Left renal pelvis (tissue), 4 donors: ENCODE measurements at places on chromosomes 7 and 10. TPM values are rescaled to one million over a fixed set of nuclear protein-coding genes. Genes with fewer than 3 reads are reported as not detected.

Gene PRLHR
- 0.03 TPM for polyA plus RNA-seq

DNA sequence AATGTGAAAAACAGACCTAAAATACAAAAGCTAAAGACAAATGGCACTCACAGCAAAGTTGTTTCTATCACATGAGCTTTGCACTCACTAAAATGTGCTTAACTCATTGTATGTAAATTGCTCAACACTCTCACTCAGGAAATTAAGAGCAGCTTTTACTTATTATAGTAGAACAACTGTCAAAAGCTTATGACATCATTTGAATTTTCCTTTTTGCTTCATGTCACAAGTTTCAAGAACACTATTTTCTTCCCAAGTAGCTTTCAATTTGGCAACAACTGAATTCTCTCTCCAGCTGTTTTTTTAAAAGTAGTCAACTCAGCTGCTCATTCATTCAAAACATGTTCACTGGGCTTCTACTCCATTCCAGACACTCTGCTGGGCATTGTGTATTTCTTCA is 46.9 kb downstream of the ATE1 start:
- no peak for DNase-seq

DNA sequence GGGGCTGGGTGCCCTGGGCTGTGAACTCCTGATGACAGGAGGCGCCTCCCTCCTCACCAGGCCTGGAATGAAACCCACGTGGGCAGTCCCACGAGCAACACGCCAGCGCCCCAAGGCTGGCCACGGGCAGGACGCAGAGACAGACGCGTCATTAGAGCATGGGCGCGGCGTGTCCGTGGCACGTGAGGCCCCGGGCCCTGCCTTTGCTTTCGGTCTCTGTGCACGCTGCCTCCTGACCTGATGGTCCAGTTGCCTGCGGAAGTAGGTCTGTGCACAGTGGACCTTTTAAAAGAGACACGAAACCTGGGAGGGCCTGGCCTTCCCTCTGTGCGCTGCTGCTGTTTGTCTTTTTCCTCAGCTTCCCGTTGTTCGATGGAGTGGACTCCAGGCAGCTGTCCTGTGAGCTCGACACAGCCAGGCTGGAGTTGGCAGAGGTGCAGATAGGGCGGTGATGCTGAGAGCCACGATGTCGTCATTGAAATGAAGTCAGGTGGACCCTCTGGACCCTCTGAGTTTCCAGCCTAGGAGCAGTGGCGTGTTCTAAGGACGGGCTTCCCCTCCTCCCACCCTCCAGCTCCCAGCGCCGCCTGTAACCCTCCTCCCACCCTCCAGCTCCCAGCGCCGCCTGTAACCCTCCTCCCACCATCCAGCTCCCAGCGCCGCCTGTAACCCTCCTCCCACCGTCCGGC is 40.1 kb upstream of the CFAP46 start:
- peak; percentile 46 for DNase-seq

- no peak for DNase-seq
Measured at GRCh38 chr7:17661982-17662585, 278.2 kb downstream of the SNX13 start.

- no peak for DNase-seq
Measured at GRCh38 chr10:83678850-83679249, 460.5 kb upstream of the GHITM start.

Gene NUP42
- 55.9 TPM for polyA plus RNA-seq

Gene ODAD2
- polyA plus RNA-seq: 1.4 TPM

DNA sequence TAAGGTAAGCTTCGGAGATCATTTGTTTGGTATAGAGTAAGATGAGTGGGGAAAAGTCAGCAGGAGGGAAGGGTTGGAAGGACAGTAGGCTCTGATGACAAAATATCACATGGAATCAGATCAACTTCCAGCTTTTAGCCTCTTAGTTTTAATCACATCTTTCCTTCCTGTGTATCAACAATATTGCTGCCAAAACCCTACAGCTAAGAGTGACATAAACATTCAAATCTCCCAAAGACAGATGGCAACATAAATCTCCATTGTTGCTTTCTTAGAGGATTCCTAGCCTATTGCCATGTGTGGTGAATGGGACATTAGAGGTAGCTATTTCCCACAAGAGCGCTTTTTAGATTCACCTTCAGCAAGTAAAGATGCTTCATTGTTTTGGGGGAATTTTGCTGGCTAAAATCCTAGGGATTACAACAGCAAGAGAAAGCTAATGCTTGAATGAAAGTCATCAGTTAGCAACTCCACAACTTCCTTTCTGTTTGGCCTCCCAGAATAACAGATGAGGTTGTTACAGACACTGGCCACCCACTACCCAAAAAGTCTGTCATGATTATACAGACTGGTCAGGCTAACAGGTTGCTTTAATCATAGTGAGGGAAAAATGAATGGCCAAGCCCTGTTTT is 35.2 kb upstream of the FZD1 start:
- no peak for DNase-seq

Gene PIK3CG
- 3.1 TPM for polyA plus RNA-seq
